ENCODE measurements at places on chromosomes 7 and 10. TPM values are rescaled to one million over a fixed set of nuclear protein-coding genes. Genes with fewer than 3 reads are reported as not detected.

The DPP6 gene
- polyA plus RNA-seq = not detected

The LRRC4 gene
- polyA plus RNA-seq = not detected

DNA sequence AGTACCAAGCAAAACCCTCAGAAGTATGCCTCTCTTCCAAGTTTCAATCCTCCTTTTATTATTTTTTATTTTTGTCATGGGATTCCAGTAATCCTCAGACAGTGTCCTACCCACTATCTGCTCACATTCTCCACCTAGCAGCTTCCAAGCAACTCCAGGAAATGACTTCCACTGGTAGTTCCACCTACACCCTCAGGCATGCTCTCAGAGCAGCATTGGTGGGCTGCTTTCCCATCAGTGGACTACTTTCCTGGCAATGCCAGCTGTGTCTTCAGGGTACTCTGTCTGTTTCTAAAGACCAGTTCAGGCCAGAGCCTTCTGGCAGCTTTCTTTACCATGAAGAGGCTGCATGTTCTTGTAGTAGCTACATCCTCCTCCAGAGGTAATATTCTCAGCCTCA lies 244.0 kb downstream of the HGF start:
- no peak for DNase-seq

- no peak for DNase-seq
Observed at GRCh38 chr10:71527135-71527534, 130.4 kb downstream of the CDH23 start.

- no peak for DNase-seq
Observed at GRCh38 chr7:140451716-140452115, 27.6 kb downstream of the MKRN1 start.

GRCh38 chr7:27242154-27242553 lies 448 bp upstream of the EVX1 start:
- no peak for DNase-seq

DNA sequence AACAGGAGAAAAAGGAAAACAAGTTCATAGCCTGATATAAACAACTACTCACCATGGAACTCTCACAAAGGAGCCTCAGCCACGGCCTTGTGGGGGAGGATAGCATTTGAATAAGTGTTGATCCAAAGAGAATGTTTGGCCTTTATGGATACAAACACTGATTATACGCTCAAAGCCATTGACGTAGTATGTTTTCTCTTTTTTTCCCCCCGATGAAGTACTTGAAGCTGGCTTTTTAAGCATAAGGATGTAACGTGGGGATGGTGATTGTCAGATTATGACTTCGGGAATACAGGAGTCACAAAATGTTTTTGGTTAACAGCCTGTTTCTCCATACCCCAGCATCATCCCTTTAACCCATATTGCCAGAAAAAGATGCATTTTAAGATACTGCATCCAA lies 39.8 kb downstream of the CELF2 start:
- no peak for DNase-seq

All from CD4-positive, alpha-beta memory T cell (primary cell).